ENCODE measurements at places on chromosomes 2 and 18.

GRCh38 chr2:48209214-48209885, 303.1 kb upstream of the FBXO11 start:
- DNase-seq = no peak

DNA sequence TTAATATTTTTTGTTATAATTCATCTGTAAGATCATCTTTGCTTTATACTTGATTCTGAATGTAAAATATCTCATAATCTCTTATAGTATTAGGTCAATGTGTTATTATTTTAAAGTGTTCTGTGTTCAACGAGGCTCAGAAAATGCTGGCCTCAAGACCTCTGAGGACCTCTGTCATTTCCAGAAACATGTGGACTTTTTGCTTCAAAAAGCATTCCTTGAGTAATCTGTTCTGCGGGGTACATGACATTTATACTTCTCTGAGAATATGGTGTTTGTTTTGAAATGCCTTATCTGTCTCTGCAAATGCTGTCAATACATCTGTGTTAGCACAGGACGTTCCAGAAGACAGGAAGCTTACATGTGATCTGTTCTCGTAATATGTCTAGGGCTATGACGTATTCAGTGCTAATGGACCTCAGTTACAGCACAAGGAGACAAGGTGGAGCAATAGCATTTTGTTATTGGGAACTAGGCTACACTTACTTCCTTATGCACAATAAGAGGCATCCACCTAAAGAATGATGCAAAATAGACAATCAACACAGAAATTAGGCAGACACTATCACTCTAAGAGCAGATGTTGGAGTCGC, 37.6 kb upstream of the IL1RL1 start:
- DNase-seq = no peak

DNA sequence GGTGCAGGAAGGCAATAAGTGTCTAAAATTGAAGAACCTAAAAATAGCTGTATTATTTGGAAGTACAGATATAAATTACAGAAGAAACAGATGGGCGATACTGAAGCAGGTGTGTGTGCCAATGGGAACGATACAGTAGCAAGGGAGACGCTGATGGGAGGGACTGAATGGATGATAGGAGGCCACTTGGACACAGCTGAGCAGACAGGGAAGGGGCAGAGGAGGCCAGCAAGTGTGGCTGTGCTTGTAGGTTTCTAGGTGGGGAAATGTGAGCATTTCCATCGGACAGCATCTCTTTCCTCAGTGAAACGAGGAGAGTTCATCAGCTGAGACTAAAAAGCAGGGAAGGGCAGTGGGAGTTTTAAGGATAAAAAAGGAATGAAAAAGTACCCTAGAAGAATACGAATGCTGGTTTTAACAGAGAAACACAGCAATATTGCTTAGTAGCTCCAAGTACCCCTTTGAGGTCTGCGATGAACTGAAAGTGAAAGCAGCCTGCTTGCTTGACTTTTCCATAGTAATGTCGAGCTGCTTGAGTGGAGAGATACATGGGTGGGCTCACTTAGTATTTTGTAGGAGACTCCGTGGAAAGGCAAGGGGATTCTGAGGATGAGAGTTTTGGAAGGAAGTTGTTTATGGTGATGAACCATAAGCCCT, 91.7 kb upstream of the EPC2 start:
- DNase-seq = peak; percentile 25

DNA sequence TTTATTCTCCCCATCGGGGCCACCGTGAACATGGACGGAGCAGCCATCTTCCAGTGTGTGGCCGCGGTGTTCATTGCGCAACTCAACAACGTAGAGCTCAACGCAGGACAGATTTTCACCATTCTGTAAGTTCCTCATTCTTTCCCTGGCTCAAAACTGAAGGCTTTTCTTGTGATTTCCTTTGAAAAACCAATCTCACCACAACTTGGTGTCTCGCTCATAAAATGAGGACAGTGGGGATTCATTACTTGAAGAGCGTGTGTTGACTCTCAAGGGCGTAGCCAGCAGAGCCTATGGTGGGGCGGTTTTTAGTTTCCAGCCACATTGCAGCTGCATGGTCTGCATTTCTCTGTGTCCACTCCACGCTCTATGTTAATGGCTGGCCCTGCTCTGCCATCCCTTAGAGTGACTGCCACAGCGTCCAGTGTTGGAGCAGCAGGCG, 29.0 kb downstream of the SLC1A4 start:
- DNase-seq = no peak

DNA sequence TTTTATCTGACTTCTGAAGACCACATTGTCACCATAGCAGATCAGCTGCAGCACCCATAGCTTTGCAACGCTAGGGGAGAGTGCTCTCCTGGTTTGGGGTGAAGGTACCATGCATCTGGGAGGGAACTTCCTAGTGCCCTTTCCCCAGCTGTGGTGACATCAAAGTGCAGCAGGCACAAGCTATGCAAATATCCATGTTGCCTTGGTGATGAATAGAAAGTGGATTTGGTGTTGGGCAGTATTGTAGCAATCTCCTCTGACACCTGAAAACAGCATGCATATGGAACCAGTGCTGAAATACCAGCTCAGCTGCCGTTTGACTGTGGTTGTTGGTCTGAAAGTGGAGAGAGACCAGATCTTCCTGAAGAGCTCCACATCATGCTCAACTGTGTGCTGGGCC, 37.1 kb downstream of the BCL2L11 start:
- no peak for DNase-seq

Data from GM20000 (cell line).